Amniotic stem cell (primary cell): ENCODE measurements at places on chromosomes 1 and 21.

GRCh38 chr1:115976062-115976920 lies at the start of gene SLC22A15:
SLC22A15 (plus strand) TSS chr1:115976513; CDS start chr1:115976628, 115 bp downstream.
- no peak for DNase-seq

- DNase-seq, result no peak
Measured at GRCh38 chr1:5271264-5271663, 616.9 kb downstream of the AJAP1 start.

DNA sequence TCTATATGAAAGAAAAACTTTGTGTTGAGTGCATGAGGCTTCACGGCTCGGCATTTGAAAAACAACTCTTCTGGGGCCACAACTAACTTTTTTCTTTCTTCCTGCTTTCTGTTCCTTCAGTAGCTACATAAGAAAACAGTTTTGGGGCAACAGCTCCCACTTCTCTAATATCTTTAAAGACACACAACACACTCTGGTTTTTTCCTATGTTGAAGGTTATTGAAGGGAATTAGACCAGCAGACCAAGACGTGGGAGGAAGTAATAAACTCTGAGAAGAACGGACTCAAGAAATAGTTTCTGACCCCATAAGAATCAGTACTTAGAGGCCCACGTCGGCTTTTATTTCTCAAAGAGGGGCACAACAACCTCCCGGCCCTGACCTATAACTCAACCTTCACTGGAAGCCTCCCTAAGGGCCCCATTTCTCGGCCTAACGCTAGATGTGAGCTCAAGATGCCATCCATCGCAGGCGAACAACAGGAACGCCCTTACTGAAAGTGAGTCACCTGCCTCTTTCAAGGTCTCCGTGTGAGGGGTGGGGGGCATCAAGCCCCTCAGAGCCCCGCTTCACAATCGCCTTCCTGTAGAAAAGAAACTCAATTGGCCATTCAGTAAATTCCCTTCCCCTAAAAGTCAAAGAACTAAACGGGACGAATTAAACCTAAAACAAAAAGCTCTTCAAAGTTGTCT lies 844 bp downstream of the ZMYM6 start:
- no peak for DNase-seq

GRCh38 chr1:236966636-236967035 lies 37.6 kb downstream of the MT1HL1 start:
- no peak for DNase-seq

GRCh38 chr1:241163363-241163762 lies 193.6 kb downstream of the RGS7 start:
- DNase-seq, result no peak
